Aorta (tissue), 5 donors: ENCODE measurements at places on chromosomes 12 and 14. TPM values are rescaled to one million over a fixed set of nuclear protein-coding genes. Genes with fewer than 3 reads are reported as not detected.

- H3K36me3 ChIP-seq = no peaks in the 10 kb centered on the region
- no peaks in the 10 kb centered on the region for H3K27me3 ChIP-seq
- H3K27ac ChIP-seq = no peak overlapping the region
- H3K4me1 ChIP-seq = peaks cover 7% of the 10 kb centered on the region
- DNase-seq = no peak
Observed at GRCh38 chr14:30218907-30219306, 291.3 kb upstream of the PRKD1 start.

The TMEM233 gene
- 2.5 TPM for total RNA-seq

DNA sequence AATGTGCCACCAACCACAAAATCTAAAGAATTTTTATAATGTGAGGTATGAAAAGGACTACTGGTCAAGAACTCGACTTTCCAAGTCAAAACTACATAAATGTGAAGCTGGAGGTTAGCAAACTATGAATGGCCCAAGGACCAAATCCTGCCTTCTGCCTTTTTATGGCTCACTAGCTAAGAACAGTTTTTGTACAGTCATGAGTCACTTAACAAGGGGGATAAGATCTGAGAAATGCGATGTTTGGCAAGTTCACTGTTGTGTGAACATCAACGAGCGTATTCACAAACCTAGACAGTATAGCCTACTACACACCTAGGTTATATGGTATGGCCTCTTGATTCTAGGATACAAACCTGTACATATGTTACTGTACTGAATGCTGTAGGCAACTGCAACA, 28.2 kb downstream of the FERMT2 start:
- no peaks in the 10 kb centered on the region for H3K36me3 ChIP-seq
- H3K27me3 ChIP-seq = no peaks in the 10 kb centered on the region
- H3K4me3 ChIP-seq = no peak overlapping the region
- no peak for DNase-seq

The CD9 gene
- total RNA-seq = 303 TPM

GRCh38 chr14:52125885-52126284, 57.0 kb upstream of the NID2 start:
- H3K27me3 ChIP-seq = no peaks in the 10 kb centered on the region
- H3K4me3 ChIP-seq = no peak overlapping the region
- DNase-seq = no peak
- H3K36me3 ChIP-seq = no peaks in the 10 kb centered on the region
